Activated CD8-positive, alpha-beta memory T cell treated with anti-CD3 and anti-CD28 coated beads for 36 hours (primary cell): ENCODE measurements at places on chromosomes 3 and 15. TPM values are rescaled to one million over a fixed set of nuclear protein-coding genes. Genes with fewer than 3 reads are reported as not detected.

Gene PLA2G4E
- total RNA-seq, result not detected

Gene SERINC4
- total RNA-seq, result 0.10 TPM

Gene ZPLD1
- not detected for total RNA-seq

Gene RTF1
- 33.8 TPM for total RNA-seq

Gene CLDN16
- total RNA-seq, result not detected

Gene GALNT15
- total RNA-seq, result not detected

Gene GOLGA8A
- total RNA-seq, result 146 TPM

Gene NCKIPSD
- 42.6 TPM for total RNA-seq

Gene MRAS
- total RNA-seq, result not detected

Gene CCR3
- total RNA-seq, result not detected

Gene PGBD4
- total RNA-seq, result 3.4 TPM

Gene CD86
- 0.40 TPM for total RNA-seq

Gene ICE2
- 59.9 TPM for total RNA-seq

Gene GABRR3
- not detected for total RNA-seq

Gene CRABP1
- not detected for total RNA-seq

Gene GOLGA6D
- total RNA-seq, result not detected

Gene GTF2E1
- 24.6 TPM for total RNA-seq

Gene ACSBG1
- total RNA-seq, result not detected

Gene PPP1R14D
- total RNA-seq, result not detected

Gene SLC12A1
- total RNA-seq, result not detected

Gene ACAN
- total RNA-seq, result not detected

Gene CYP8B1
- total RNA-seq, result not detected

Gene KY
- total RNA-seq, result not detected

Gene SAMMSON
- total RNA-seq, result not detected

Gene C3orf85
- total RNA-seq, result not detected

Gene RLBP1
- not detected for total RNA-seq

Gene TEX264
- total RNA-seq, result 46.4 TPM

Gene MAP4
- 113 TPM for total RNA-seq

Gene QRICH1
- total RNA-seq, result 118 TPM

Gene ZNF501
- 3.6 TPM for total RNA-seq

Gene MAGEL2
- not detected for total RNA-seq

Gene ROPN1B
- total RNA-seq, result not detected
